ENCODE measurements at places on chromosomes 13 and 19. TPM values are rescaled to one million over a fixed set of nuclear protein-coding genes. Genes with fewer than 3 reads are reported as not detected.

Gene ZNF492
- total RNA-seq = 0.09 TPM

Gene GDF15
- total RNA-seq = 0.32 TPM

Gene OR1I1
- total RNA-seq = not detected

Gene NAPSA
- total RNA-seq = 2.2 TPM

Gene CALR3
- total RNA-seq = not detected

Gene ATP4A
- total RNA-seq = not detected

Gene MEGF8
- 4.2 TPM for total RNA-seq

Gene ABCC4
- 10.1 TPM for total RNA-seq

Data from T-helper 2 cell treated with Interferon-gamma antibody and Interleukin-4, amounts not matched to agents 100 ng/mL and 5 ng/mL, for 36 hours (primary cell).